CD4-positive, alpha-beta T cell treated with Interleukin-15 for 1 hour (primary cell): ENCODE measurements at places on chromosomes 3 and 15.

DNA sequence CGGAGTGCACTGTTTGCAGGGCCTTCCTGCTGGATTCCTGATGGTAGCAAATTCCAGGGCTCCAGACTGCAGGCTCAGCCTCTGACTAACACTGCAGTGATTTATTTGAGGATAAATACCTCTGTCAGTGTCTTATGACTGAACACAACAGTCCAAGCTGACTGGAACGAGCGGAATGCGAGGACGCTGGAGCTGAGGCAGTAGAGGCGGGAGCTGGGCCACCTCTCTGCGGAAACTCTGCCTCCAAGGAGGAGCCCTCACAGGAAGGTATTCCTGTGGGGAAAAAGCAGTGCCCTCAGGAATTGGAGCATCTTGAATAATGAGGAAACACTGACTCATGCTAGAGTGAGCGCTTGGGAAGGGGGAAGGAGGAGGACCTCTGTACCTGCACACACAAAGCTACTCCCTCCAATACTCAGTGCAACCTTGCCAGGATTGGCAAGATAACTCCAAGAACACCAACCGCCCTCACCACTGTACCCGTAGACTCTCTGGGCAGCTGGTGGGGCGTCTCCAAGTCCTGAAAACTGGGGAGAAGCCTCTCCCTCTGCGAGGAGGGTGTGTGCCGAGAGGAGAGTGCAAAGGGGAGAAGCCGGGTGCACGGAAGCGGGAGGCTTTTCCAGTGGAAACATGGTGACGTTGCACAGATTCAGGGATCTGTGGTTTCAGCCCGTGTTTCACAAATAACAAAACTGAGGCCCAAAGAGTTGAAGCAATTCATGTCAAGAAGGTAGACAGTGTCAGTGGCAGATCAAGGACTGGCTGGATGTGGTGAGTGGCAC, 43.0 kb downstream of the VGLL4 start:
- no peak for DNase-seq

DNA sequence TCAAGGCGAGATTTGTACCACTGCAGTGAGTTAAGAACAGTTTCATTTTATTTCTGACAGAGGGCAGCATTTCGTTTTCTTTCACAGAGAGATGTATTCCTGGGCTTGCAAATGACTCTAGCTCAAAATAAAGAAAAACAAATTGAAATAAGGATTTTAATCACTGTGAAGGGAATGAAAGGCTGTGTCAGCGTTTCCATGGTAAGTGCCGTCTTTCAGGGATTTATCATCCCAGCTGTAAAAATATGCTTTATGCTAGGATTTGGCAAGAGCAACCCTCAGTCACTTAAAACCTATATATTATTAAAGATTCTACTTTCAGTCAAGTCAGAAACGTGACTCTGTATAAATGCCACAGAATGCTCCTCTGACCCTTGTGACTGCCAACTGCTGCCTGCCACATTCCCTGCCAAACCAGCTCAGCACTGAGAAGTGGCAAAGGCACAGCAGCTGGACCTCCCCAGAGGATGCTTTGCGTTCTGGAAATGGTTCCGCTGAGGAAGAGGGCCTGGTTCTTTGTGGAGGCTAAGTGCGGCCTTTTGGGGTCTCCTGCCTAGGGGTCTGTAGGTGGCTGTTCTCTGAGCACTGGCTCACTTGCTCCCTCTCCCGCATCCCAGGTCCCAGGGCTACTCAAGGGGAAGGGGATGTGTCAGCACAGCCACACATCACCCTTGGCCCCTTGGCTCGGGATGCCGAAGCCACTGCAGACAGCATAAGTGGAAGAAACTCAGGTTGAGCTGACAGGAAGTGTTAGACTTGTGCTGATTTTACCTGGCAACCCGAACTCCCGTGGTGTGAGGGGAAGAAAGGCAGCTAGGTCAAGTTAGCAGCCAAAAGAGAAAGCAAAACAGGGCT, 56.6 kb upstream of the POMGNT2 start:
- peak; percentile 48 for DNase-seq

GRCh38 chr3:159882790-159883779, 105.5 kb upstream of the IL12A start:
- no peak for DNase-seq

DNA sequence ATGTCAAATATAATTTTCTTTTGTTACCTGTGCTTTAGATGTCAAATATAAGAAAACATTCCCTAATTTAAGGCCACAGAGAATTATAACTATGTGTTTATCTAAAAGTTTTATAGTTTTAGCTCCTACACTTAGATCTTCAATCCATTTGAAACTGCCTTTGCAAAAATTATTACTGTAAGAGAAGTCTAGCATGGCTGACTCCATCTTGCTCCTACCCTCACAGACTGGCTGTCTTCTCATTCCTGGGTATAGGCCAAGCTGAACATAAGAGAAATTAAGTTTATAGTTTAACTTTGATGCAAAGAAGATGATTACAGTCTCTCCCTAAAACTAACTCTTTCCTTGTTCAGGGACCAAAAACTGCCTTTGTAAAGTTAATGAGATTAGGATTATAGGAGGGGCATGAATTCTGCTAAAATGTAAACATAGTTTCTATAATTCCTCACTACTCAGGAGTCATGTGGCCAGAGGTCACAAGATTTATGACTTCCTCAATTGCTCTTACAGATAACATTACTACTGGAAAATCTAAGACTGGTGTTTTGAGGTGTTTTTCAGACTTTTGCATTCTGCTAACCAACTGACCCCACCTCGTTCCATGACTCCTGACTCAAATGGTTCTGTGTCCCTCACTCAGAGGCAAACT, 184.0 kb downstream of the BCHE start:
- no peak for DNase-seq

GRCh38 chr15:75367006-75367405, 1.4 kb downstream of the MAN2C1 start:
- no peak for DNase-seq

- DNase-seq: no peak
Measured at GRCh38 chr3:159795042-159795441, 193.6 kb upstream of the IL12A start.

- no peak for DNase-seq
Measured at GRCh38 chr15:75307778-75308390, 25.2 kb downstream of the GOLGA6D start.

GRCh38 chr3:14452740-14453710, 50.6 kb downstream of the SLC6A6 start:
- no peak for DNase-seq

DNA sequence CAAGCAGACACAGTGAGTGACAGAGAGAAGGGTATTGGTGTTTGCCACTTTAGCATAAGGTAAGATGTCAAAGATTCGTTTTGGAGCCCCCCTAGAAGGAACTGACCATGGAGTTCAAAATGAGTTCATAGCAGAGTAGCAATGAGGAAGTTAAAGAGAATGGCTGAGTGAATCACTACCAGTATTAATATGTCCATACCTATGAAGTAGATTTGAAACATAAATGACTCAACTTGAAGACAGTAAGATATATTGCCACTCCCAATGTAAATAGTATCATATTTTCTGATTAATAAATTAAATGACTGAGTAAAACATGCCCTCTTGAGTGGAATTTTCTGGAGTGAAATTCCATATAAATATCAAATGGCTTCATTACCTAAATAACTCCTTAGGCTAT, 675.1 kb downstream of the NLGN1 start:
- no peak for DNase-seq

GRCh38 chr3:142501004-142501926, 53.4 kb upstream of the XRN1 start:
- DNase-seq: no peak

DNA sequence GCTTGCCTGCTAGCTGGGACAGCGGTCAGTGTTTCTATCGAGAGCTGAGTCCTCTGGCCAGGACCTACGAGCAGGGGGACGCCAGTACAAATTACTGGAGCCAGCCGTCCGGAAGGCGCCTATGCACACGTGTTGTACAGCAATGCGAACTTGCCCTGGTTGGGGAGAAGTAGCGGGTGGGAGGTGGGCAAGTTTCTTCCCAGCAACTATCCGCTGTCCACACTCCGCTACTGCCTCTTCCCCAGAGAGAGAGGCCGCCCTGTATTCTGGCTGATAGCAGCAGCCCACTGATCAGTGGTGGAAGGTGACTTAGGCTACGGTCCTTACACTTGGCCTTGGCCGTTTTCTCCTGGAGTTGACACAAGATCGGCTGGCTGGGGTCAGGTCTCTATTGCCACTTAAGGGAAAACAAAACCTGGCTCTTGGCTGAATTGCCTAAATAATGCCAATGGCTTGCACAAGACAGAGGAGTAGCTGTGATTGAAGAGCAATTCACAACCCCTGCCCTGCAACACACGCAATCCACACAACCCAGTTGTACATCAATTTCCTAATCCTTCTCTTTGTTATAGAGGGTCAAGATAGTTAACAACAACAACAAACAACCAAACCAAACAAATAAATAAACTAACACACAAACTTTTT, 12.8 kb upstream of the SHC4 start:
- no peak for DNase-seq

DNA sequence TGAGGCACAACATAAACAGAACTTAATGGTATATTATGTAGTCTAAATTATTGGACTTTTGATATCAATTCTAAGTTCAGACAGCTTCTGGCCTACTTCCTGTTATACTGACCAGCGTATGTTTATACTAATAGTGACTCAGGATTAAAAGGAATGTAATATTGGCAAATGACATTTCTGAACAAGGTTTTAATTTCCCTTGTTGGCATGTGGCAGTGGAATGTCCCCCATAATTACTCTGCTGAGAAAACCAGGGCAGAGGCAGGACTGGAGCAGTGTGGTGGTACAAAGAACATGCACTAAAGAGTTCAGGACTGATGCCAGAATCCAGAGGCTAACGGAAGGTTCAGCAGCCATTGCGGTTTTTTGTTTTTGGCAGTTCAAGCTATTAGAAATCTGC, 184.0 kb downstream of the KCNAB1 start:
- no peak for DNase-seq

GRCh38 chr15:79371591-79371990, 60.5 kb upstream of the MINAR1 start:
- DNase-seq: no peak

DNA sequence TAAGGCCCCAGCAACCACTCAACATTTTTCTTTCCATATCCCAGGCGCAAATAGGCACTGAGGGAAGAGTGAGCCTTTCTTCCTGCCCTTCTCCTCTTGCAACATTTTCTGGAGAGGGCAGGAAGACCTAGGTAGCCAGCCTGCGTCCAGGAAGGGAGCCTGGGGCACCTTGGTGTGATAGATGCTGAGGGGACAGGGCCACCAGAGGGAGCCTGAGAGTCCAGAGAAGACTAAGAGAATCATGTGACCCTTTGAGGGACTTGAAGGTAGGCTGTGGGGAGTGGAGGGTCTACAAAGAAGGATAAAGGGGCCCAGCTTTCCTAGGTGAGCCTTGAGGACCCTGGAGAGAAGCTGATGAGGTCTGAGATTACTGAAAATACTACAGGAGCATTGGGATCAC, 346.6 kb downstream of the CNTN6 start:
- no peak for DNase-seq

- no peak for DNase-seq
Measured at GRCh38 chr15:40957581-40958051, 4.3 kb downstream of the CHAC1 start.

- no peak for DNase-seq
Measured at GRCh38 chr3:125402639-125403038, 27.5 kb upstream of the ZNF148 start.

- no peak for DNase-seq
Measured at GRCh38 chr3:88147261-88147660, 2.5 kb upstream of the C3orf38 start.

- DNase-seq: no peak
Measured at GRCh38 chr15:35150361-35150760, 65.3 kb upstream of the NANOGP8 start.

- DNase-seq: no peak
Measured at GRCh38 chr3:14852058-14852594, 33.4 kb downstream of the FGD5 start.

- peak; percentile 76 for DNase-seq
Measured at GRCh38 chr3:45567730-45568172, 26.8 kb upstream of the LIMD1 start.

DNA sequence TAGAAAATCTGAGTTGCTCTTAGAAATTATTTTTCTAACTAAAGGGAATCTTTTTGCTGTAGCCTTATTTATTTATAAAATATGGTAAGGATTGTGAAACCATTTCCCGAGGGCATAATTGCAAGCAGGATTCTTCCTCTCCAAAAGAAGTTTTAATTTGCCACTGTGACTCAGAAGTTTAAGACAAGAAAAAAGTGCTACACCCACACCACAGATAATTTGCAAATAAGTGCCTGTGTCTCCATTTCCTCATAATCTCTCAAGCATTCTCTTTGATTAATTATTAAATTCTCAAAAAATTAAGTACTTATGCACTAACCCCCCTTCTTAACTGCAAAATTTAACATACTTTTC, 43.6 kb downstream of the RASA2 start:
- DNase-seq: no peak

DNA sequence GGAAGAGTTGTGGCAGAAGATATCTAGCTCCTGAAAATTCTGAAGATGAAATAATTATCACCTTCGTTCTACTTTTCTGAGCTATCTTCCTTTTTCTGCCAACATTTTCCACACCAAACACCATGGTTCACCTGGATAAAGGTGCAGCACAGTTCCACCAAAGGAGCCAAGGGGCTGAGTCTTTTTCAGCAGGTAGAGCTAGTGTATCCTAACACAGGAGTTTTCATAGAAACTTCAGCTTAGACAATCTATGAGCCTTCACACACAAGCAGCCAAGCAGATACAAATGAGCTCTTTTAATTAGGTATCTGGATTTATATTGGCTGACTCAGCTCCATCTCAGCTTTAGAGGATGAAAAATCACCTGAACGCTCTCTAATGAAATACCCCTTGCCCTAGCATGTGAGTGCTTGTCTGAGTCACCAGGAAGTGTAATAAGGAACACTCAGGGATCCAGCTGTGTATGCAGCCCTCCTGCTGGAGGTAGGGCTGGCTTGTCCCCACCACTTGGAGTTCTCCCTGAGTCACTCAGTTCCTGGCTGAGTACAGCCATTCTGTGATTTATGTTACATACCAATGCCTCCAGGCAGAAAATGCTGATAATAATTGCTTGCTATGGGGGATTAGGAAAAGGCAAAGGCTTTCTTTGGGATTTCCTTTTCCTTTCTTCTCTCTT, 385.7 kb downstream of the LSAMP start:
- DNase-seq: no peak

- DNase-seq: no peak
Measured at GRCh38 chr3:26840272-26840870, 217.8 kb downstream of the LRRC3B start.

DNA sequence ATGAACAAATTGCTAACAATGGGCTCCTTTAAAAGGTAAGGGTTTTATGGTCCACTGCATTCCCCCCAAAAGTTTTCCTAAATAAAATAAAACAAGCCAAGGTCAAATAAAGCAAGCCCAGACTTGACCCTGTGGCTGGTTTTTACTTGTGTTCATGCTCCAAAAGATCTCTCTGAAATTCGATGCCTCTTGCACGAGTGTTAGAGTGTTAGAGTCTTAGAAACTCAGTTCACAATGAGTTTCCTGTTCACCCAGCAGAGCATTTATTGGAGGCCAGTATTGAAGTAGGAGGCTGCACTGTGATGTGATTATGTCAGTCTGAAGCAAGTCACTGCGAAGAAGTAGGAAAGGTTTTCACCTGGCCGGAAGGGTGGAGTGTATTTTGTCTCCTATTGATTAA, 59.9 kb upstream of the LRTM1 start:
- DNase-seq: no peak

- DNase-seq: no peak
Measured at GRCh38 chr15:98648654-98649471, 524 bp downstream of the IGF1R start.

GRCh38 chr15:40344217-40344616, 3.5 kb upstream of the CCDC9B start:
- DNase-seq: no peak

- no peak for DNase-seq
Measured at GRCh38 chr3:193998123-193998448, 137.9 kb upstream of the HES1 start.
